NCI-H1417 treated with DMSO at 0.1 percent for 48 hours (cell line): ENCODE measurements at places on chromosomes 1 and 21.

DNA sequence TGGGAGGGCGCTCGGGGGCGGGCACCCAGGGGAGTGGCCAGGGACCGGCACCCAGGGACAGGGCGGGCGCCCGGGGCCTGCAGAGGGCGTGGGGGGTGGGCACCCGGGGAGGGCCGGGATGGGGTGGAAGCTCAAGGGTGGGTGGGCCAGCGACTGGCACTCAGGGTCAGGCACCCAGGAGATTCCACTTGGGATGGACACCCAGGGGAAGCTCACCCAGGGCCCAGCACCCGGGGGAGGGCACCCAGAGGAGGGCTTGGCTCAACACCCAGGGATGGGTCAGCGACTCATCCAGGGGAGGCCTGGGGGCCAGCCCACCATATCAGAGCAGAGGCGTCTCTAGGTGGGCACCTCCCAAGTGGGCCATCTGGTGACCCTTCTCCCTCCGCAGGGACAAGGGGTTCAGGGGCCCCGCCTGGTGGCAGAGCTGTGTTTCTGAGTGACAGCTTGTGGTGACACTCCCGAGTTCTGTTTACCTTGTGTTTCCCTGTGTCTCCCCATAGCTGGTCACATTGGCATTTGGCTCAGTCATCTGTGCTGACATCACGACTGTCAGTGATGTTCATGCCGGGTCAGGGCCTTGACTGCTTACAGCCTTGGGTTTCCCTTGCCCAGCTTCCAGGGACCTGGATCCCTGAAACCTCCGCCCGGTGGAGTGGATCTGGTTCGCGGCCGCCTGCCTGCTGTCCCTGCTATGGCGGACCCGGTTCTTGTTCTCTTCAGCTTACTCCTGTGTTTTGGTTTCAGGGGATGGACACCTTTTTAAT, 749 bp downstream of the IBA57 start:
- DNase-seq, result no peak

GRCh38 chr1:6827630-6828165, 42.4 kb downstream of the CAMTA1 start:
- no peak for DNase-seq

DNA sequence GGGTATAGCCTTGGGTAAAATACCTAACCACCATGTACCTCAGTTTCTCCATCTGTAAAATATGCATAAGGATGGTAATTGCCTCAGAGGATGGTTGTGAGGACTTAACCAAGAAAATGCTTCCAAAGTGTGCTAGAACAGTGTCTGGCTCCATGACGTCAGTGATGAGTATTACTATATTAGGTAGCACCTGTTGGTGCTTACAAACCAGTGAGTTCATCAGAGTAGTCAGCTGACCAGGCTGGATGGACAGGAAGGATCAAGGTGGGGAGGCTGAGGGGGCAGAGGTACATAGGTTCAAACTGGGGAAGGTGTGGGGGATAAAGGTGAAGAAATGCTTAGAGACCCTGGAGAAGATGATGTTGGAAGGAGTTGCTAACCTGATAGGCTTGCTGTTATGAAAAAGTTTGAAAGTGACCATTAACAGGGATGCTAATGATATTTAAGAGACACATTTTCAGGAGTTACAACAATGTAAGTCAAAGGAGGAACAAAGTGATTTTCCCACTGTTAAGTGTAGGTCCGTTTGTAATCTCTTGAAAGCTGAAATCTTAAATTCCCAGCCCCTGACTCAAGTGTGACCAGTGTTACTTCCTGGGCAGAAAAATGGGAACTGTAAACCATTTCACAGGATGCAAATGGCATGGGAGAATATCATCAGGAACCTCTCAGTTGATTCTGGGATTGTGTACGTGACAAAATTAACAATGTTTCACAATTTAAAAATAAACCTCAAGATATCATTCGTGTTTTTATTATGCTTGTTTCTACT, 4.4 kb downstream of the NTPCR start:
- no peak for DNase-seq

- no peak for DNase-seq
These were observed 24.9 kb downstream of the RAP1A start for GRCh38 chr1:111644506-111644905.

DNA sequence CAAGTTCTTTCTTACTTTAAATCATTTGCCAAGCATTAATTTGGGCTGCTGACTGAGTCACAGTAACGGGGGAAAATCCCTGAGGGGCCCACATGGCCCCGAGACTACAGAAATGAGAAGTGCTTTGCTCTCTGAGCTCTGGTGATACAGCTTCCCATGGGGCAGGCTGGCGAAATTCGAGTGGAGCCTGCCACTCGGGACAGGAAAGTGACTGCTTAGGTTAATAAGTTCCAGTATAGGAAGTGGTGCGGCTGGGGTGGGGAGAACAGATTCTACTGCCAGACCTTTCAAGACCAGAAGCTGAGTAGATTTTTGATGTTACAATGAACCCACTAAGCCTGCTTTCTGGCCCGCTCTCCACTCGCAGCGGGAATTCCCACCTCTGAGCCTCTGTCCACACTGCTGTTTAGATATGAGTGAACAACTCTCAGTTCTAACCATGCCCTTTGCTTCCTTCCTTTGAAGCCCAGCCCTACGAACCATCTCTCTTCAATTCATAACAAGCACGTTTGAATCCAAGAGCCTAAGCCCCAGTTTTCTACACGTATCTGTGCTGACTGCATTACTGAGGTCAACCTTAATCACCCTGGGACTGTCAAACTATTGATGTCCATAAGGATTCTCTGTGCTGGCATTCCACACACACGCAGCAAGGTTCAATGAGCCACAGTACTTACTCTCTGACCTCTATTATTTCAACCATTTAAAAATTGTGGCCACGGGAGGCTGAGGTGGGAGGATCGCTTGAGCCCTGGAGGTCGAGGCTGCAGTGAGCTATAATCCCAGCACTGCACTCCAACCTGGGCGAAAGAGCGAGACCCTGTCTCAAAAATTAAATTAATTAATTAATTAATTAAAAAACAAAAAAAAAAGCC, 9.6 kb downstream of the ZBTB17 start:
- no peak for DNase-seq

- DNase-seq, result no peak
These were observed 401.8 kb downstream of the SRGAP2C start for GRCh38 chr1:121586369-121587229.

DNA sequence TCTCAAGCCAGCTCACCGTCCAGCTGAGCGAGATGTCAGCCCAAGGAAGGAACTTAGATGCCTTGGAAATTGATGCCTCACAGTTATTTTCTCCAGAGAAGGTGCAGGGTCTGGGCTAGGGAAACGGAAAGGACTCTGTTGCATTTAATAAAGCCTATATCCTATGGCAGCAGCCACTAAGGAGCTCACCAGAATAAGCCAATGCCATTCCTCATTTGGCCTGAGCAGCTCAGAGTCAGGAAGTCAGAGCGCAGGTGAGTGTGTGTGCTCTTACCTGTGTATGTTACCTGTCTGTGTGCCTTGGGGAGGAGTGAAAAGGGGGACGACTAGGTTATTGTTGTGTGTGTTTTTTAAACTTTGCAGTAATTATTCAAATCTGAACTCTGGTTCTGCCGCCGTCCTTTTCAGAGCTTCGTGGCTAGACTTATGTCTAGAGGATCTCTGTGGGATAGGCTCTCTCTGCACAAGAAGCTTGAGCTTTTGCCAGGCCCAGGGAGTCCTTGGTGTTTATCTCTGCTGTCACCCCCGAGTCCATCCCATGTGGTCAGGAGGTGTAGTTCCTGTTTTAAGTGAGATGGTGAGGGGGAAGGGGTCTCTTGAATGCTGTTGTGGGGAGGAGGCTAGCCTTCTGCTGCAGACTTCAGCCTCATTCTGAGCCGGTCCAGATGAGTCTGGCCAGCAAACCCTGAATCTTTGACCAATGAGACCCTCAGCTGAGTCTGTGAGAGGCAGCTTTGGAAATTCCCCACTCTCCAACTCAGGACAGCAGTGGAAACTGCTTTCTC, 2.4 kb downstream of the TMCC2 start:
- DNase-seq, result no peak

DNA sequence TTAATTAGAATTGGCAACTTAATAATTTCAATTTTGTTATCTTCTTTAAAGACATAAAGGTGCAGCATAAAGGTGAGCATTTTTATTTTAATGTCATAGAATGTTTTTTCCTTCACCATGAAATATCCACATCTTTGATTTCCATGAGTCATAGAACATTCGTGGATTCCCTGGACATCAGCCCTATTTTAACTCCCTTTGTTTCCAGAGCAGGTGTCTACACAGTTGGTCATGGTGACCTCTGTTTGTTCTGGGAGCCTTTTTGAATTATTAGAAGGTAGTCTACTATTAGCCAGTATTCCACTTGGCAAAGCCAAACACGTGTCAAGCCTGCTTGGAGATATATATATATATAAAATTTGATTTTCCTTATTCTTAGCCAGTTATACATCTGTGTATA, 572.9 kb downstream of the LTN1 start:
- no peak for DNase-seq

GRCh38 chr1:68542586-68542985, 45.7 kb upstream of the DEPDC1 start:
- no peak for DNase-seq

DNA sequence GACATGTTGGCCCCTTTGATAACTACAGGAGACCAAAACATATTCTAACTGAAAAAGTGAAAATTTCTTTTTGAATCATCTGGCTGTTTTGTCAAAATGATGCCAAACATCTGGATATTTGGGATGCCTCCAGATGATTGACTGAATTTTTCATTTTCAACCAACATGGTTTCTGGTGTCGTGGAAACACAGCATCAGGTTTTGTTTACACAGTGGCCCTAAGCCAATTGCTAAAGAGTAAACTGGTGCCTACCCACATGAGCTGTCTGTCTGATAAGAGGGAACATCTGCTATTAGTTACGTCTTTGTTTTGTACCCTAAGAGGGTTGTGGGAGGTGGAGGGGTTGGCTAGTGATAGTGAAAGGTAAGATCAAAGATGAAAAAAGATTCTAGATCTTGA, 204.8 kb downstream of the KCNK2 start:
- DNase-seq, result no peak

GRCh38 chr1:186002406-186002805, 268.2 kb downstream of the HMCN1 start:
- DNase-seq, result no peak

- DNase-seq, result no peak
These were observed 15.7 kb downstream of the IFNAR2 start for GRCh38 chr21:33245289-33245918.

- no peak for DNase-seq
These were observed 2.2 kb upstream of the NEGR1 start for GRCh38 chr1:72284348-72285073.

DNA sequence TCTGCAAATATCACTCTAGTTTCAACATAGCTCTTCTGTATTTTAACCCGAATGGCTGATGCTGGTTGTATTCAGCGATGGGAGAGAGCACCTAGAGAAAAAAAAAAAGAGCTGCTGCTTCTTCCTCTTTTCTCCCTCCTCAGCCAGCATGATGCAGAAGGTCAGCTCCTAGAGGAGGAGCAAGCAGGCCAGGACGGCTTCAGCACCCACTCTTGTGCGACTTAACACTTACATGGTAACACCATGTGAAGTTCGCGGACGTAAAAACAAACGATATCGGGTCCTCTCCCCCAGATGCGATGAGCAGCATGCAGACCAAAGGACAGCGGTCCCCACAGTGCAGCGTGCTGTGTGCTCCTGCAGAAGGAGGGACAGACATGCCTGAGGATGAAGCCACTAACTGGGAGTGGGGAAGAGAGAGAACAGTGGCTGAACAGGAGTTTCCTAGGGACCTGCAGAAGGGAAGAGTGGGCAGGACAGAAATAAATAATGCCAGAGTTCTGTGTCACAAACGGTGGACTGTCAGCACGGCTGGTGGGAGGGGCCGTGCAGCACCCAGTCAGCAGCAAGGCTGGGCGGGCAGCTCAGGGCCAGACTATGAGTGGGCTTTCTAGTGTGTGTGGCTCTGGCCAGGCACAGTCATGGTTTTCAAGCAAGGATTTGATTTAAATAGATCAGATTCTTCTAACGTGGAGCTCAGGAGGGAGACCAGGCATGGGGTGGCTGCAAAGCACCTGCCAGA, 11.4 kb upstream of the B3GALT5 start:
- DNase-seq, result no peak

GRCh38 chr1:39082010-39082799, 56.1 kb downstream of the NDUFS5 start:
- no peak for DNase-seq

- DNase-seq, result no peak
These were observed 10.4 kb downstream of the EMC1 start for GRCh38 chr1:19240673-19241538.

DNA sequence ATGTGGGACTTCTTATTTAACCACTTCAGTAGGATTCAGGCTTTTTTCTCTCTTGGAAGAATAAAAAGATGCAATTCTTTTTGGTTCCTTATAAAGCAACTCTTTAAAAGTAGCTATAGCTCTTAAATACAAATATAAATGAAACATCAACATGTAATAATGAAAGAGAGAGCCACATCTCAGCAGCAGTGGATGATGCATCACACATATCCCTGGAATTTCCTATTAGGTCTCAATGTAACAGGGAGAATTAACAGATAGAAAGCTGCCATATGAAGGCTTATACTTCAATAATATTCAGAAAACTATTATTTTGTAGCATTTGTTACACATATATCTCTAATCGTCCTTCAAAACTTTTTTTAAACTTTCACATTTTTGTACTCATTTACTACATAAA, 119.0 kb upstream of the USH2A start:
- DNase-seq, result no peak

DNA sequence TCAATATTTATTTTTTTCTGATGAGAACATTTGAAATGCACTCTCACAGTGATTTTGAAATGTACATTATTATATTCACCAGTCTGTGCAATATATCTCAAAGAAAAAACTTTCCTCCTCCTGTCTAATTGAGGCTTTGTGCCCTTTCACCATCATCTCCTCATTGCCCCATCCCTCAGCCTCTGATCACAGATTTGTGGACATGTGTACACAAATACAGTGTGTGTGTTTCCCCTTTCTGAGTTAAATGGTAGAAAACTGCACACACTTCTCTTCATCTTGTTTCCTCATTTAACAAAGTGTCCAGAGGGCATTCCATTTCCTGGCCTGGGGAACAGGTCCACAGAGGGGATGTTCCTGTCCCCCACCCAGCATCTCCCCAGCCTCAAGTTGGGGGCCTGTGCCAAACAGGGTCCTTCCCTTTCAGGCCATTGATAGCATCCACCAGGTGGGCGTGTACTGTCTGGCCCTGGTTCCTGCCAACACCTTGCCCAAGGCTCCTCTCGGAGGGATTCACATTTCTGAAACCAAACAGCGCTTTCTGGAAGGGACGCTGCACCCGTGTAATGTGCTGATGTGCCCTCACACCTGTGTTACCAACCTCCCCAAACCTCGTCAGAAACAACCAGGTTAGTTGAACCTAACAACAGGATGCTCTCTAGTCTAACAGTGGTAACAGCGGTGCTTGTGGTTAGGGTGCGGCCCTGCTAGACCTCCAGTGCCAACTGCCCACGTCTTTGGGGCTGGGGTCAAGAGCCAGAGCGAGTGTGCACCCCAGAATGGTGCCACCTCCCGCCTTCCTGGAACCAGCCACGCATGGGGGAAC, 54.6 kb downstream of the S100B start:
- DNase-seq, result no peak

GRCh38 chr1:18895317-18895716, 7.0 kb downstream of the ALDH4A1 start:
- DNase-seq, result no peak

GRCh38 chr1:229132706-229133105, 138.2 kb upstream of the RAB4A start:
- DNase-seq, result no peak

- DNase-seq, result no peak
These were observed 57.8 kb upstream of the C1orf53 start for GRCh38 chr1:197844651-197845050.
